ENCODE measurements at places on chromosomes 4 and X.

DNA sequence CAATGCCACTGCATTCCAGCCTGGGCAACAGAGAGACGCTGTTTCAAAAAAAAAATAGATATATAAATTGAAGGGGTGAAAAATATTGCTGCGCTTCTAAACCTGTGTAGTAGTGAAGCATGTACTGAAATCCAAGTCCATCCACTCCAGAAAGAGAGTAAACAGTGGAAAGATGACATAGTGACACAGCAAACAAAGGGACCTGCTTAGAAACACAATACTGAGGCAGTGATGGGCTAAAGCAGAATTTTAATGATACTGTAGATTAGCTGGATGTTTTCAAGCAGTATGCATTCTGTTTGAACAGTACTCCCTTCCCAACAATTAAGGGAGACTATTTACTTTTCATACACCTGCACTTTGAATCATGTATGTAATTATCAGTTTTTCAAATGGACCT, 42.5 kb downstream of the TFDP3 start:
- DNase-seq, result no peak

- DNase-seq, result no peak
Measured at GRCh38 chr4:48261281-48261680, 8.4 kb downstream of the TEC start.

GRCh38 chr4:40506492-40506891, 123.2 kb downstream of the RBM47 start:
- no peak for DNase-seq

- peak; percentile 61 for DNase-seq
Measured at GRCh38 chr4:48905363-48906015, 1.1 kb downstream of the OCIAD2 start.

Measured in cardiac fibroblast (primary cell).